ENCODE measurements at places on chromosomes 16 and 17.

GRCh38 chr16:24775455-24775854, 46.0 kb downstream of the TNRC6A start:
- no peak for DNase-seq

DNA sequence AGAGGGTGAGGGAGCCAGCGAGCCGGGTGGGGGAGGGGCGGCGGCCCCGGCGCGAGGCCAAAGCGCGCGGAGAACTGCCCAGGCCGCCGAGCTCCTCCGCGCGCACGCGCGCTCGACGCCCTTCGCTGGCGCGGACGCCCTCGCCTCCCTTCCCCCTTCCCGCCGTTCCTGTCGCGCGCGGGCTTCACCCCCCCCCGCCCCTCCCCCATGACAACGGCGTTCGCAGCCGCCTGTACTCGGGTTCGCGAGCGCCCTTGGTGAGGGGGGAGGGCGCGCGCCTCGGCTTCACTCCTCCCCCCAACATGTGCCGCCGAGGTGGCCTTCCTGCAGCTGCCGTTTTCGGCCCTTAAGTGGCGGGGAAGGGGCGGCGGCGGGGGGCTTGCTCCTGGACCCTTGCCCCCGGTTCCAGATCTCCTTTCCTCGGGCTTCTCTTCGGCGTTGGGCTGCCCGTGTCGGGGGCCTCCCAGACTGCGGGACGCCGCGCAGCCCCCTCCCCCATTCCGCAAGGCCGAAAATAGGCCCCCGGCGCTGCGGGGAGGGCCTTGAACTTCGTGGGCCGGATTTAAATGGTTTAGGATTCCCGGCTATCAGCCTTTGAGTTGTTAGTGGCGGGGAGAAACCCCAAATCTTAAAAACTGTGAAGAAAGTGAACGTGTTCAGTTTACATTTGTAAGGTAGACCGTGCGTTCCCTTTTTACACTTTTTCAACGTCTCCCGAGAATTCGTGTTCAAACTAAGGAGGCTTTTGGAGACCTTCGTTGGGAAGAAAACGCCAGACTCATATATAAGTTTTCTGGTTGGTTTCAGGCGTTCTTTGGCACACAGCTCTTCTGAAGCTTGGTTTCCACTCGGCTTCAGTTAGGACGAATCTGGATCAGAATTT, 653 bp downstream of the SRRM2 start:
- DNase-seq: peak; percentile 51

DNA sequence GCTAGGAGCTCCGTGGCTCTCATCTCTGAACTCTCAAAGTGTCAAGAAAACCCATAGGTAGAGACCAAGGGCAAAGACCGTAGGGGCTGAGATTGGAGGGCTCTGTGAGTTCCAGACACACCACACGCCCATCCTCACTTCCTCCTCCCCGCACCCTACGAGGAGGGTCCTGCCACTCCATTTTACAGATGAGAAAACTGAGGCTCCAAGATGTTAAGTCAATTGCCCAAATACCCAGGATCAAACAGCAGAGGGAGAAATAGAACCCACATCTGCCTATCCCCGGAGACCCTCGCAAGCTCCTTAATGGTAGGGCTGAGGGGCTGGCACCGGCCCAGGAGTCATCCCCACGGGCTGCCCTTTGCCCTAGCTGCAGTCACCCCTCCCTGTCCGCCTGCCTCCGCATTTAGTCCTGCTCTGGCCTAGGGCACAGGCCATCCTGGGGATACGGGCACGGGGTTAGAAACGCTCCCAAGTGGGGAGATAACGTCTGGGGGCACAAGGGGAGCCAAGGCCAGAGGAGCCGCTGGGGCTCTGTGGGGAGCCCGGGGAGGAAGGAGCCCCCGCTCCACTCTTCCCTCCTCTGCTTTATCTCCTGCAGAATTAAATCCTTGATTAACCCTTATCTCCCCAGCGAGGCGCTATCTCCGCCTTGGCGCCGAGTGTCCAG, 54.1 kb upstream of the ZC3H18 start:
- DNase-seq: no peak

DNA sequence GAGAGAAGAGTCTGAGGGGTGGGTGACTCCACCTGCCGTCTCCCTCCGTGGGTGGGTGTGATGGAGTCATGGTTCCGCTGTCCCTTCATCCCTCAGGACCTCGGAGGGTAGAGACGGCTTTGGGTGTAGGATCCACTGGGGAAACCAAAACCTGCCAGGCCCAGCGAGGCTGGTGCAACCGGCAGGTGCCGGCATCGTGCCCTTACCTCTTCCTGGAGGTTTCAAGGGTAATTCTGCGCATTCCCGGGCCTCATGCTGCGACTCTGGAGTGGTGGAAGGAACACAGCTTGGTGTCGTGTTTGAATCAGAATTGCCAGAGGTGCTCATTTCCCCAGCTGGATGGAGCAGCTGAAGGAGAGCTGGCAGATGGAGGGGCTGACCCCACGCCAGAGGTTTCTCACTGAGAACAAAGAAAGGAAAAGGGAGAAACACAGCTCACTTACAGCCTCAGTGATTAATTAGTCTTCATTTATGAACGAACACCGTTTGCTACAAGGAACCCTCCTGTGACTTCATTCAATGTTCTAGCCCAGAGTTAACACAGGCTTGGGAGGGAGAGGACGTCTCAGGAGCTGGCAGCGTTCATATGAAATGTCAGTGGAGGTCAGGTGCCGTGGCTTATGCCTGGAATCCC, 16.3 kb upstream of the ATP2A3 start:
- no peak for DNase-seq

- DNase-seq: no peak
Observed at GRCh38 chr17:41792845-41793783, 6.6 kb upstream of the JUP start.

DNA sequence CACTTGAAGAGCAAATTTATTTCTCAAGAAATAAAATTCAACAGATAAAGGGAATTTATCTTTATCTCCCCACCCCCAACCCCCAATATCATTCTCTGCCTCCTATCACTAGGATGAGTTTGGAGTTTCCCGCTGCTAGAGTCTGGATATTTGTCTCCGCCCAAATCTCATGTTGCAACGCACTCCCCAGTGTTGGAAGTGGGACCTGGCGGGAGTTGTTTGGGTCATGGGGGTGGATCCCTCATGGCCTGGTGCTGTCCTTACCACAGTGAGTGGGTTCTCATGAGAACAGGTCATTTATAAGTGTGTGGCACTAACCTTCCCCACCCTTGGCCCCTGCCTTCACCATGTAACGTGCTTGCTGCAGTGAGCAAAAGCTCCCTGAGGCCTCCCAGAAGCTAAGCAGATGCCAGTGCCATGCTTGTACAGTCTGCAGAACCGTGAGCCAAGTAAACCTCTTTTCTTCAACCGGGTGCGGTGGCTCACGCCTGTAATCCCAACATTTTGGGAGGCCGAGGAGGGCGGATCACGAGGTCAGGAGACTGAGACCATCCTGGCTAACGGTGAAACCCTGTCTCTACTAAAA, 6.5 kb downstream of the CEP20 start:
- no peak for DNase-seq

GRCh38 chr16:80176114-80176513, 364.7 kb upstream of the DYNLRB2 start:
- no peak for DNase-seq

DNA sequence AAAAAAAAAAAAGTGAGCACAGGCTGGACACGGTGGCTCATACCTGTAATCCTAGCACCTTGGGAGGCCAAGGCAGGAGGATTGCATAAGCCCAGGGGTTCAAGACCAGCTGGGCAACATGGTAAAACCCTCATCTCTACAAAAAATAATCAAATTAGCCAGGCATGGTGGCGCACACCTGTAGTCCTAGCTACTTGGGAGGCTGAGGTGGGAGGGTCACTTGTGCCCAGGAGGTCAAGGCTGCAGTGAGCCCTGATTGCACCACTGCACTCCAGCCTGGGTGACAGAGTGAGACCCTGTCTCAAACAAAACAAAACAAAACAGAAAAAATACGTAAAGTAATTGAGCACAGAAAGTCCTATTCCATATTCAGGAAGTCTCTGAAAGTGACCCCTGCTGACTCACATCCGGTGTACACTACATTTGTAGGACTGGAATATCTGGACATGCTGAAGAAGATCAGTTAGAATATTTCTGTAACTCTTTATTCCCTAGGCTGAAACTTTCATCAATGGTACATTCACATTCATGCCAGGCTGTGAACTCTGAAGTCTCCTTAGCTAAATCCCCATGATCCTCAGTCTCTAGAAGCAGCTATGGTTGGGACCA, 66.0 kb upstream of the HAS3 start:
- DNase-seq: no peak

GRCh38 chr16:21233521-21234150, at the start of gene ANKS4B:
ANKS4B (plus strand) TSS chr16:21233699; CDS start chr16:21233738, 39 bp downstream.
- no peak for DNase-seq

DNA sequence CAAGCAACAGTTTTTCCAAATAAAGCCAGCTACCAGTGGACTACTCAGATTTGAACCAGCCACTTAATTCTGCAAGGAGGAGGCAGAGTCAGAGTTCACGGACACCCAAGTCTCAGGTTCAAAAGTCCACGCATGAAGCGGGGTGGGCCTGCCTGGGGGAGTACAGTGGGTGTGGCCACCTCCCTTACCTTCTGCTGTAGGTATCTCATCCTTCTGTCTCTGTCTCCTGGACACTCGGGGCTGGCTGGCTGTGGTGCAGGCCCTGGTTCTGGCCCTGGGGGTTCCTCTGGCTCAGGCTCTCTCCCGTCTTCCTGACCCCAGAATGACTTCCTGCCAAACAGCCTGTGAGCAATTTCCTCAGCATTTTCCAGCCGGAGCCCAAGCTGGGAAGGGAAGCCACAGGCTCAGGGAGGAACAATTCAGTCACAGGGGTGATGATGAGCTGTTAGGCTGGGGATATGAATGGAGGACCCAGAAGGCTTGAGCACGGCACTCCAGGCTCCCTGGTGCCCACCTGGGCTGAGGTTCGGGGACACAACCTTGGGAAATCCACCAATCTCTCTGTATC, 101.9 kb downstream of the LITAF start:
- no peak for DNase-seq

GRCh38 chr17:39996800-39997199, 16.2 kb downstream of the PSMD3 start:
- DNase-seq: no peak

- no peak for DNase-seq
Observed at GRCh38 chr16:79835194-79835593, 234.7 kb upstream of the MAF start.

- no peak for DNase-seq
Observed at GRCh38 chr17:16877099-16877498, 94.8 kb downstream of the TNFRSF13B start.

DNA sequence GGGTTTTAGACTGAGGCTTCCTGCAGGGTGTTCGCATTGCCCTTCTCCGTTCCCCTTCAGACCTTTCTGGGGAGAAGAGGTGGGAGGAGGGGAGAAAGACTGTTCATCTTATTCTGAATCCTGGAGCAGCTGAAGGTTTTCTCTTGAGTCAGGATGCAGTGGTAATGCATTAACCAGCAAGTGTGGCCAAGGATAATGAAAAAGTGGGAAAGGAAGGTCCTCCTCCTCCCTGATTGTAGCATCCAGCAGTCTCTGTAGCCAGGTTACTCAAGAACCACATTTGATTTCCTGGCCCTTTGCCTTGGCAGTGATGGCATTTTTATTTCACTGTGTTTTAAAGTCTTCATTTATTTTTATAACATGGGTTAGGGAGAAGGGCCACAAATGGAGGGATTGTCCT, 59.1 kb downstream of the CYLD start:
- no peak for DNase-seq

- DNase-seq: no peak
Observed at GRCh38 chr17:67810464-67810863, 14.8 kb upstream of the BPTF start.

- no peak for DNase-seq
Observed at GRCh38 chr17:14297161-14297851, 3.6 kb upstream of the HS3ST3B1 start.

DNA sequence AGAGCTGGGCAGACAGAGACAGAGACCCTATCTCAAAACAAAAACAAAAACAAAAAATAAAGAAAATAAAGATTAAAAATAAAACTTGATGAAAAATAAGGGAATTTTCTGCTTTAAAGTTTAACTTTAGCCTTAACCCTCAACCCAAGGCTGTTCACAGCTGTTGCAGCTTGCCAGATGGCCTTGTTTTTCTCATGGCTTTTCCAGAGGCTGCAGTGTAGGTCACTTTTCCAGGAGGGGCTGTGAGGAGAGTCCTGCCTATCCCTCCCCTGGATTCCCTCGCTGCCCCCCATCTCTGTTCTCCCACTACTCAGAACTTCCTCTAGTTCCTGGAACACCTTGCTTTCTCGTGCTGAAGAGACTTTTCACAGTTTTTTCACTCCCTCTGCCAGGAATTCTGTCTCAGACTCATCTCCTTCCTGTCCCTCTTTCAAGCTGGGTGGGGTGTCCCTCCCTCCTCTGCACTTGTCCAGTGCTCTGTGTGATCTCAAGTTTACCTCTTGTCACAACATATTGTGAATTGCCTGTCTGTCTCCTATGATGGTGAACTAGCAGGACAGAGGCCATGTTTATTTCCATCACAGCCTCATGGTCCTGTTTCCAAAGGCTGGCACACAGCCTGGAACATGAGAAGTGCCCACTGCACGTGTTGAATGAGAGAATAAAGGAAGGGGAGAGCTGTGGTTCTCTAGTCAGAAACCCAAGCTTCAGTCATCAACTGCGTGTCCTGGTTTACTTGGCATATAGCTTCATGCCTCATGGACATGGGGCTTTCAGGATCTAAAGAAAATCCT, 69.9 kb upstream of the MSI2 start:
- no peak for DNase-seq

DNA sequence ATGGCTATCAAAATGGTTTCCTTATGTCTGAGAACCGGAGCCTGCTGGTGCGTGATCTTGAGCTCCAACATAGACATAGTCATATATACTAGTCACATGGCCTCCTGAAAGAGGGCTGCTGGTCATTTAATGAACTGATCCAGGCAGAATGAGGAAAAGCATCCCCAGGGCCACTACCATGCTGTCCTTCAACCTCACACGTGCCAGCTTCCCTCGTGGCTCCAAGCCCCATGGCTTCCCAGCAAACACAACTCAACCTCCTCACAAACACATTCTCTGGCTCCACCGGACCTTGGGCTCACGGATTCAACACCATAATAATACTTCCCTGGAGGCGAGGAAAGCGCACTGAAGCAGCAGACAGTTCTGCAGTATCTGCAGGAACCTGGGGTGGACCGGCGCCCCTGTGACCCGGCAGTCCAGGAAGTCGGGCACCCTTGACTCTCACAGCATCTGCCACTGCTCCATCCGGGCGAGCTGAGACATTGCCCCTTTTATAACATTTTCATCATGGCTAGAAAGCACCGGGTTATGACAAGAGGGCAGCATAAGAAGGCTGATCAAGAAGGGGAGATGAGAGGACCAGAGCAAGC, 57.2 kb upstream of the CDH5 start:
- no peak for DNase-seq

- DNase-seq: peak; percentile 63
Observed at GRCh38 chr16:88743693-88744576, 37.6 kb downstream of the CTU2 start.

- DNase-seq: no peak
Observed at GRCh38 chr17:71522383-71522782, 598.4 kb upstream of the SOX9 start.

DNA sequence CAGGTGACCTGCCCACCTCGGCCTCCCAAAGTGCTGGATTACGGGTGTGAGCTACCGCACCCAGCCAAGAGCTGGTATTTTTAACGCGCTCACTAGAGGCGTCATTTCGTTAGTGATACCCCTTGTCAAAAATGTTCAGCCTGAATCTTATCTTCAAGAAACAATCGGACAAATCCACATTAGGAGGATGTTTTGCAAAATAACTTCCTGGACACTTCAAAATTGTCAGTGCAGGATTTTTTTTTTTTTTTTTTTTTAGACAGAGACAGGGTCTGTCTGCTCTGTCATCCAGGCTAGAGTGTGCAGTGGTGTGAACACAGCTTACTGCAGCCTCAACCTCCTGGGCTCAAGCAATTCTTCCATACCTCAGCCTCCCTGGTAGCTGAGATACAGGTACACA, 63.0 kb downstream of the RMI2 start:
- no peak for DNase-seq

- DNase-seq: peak; percentile 4
Observed at GRCh38 chr17:75689441-75689873, 22.3 kb downstream of the SAP30BP start.
